Amniotic stem cell (primary cell): ENCODE measurements at places on chromosomes 3 and 15.

GRCh38 chr3:37139567-37140052, 34.8 kb downstream of the LRRFIP2 start:
- DNase-seq = no peak

DNA sequence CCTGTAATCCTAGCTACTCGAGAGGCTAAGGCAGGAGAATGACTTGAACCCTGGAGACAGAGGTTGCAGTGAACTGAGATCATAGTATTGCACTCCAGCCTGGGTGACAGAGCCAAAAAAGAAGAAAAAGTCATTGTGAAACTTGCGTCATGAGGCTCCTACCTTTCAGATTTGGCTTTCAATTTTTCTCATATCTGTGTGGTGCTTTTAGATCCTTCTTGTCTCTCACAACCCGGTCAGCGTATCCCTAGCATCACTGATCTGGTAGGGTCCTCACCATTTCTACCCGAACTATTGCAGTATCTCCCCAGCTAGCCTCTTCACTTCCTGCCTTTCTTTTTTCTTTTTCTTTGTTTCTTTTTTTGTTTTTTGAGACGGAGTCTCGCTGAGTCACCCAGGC, 21.6 kb upstream of the GCNT3 start:
- DNase-seq = no peak

- no peak for DNase-seq
Observed at GRCh38 chr15:60822403-60822802, 343.5 kb upstream of the ICE2 start.

DNA sequence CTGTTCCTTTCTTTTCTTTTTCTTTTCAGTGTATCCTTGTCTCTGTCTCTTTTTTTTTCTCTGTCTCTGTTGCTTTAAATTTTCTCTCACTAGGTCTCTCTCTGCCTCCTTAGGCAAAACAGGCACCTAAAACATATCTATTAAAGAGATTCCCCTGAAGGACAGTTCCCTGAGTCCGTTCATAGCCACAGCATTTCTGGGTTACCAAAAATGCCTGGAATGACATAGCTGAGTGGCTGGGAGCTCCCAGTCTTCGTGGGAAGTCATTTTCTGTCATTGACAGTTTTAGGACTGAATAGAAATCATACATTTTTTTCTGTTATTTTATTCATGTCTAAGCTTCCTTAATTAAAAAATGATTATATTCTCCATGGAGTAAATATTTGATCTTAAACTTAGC, 323.8 kb upstream of the AZI2 start:
- DNase-seq = no peak

GRCh38 chr15:22806156-22806555, 19.7 kb downstream of the NIPA1 start:
- DNase-seq = no peak

- DNase-seq = no peak
Observed at GRCh38 chr15:34301058-34301457, 36.5 kb downstream of the SLC12A6 start.

DNA sequence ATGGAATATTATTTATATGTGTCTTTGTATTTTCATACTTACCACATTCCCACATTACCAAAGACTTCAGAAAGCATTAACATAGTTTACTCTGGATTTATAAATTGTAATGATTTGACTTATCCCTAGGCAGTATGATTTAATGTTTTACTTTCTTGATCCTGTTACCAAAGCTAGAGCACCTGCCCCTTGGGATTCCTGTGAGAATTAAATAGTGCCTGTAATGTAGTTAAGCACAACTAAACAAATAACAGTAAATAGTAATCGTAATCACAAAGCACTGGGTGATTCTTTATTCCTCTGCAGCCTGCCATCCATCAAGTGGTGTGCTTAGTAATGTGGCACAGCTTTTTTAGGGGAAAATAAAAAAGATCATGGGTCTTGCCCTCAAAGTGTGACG, 39.1 kb downstream of the ATP2C1 start:
- DNase-seq = no peak

GRCh38 chr3:63323766-63324165, 45.7 kb downstream of the SYNPR start:
- DNase-seq = no peak
